Mesothelial cell of epicardium (in vitro differentiated cells): ENCODE measurements at places on chromosomes 1 and 21. TPM values are rescaled to one million over a fixed set of nuclear protein-coding genes. Genes with fewer than 3 reads are reported as not detected.

CDC7 gene
- 16.3 to 18.8 TPM (median 16.6 TPM) in 3 replicates for total RNA-seq

PWP2 gene
- 2.3 to 7.5 TPM (median 3.1 TPM) in 3 replicates for total RNA-seq

FAM43B gene
- total RNA-seq = 0.59 to 0.78 TPM (median 0.74 TPM) in 3 replicates

OR2L3 gene
- not detected in 3 replicates for total RNA-seq

FNDC5 gene
- 162 to 165 TPM (median 164 TPM) in 3 replicates for total RNA-seq

PLA2G4A gene
- 10.1 to 12.5 TPM (median 11.8 TPM) in 3 replicates for total RNA-seq

ZNF281 gene
- total RNA-seq = 24.7 to 26.5 TPM (median 25.3 TPM) in 3 replicates

CRYAA gene
- not detected in 3 replicates for total RNA-seq

CBS gene
- 30.2 to 32.1 TPM (median 31.4 TPM) in 3 replicates for total RNA-seq

OR2L8 gene
- total RNA-seq = not detected in 3 replicates

PALMD gene
- 0.32 to 0.58 TPM (median 0.49 TPM) in 3 replicates for total RNA-seq

INAVA gene
- total RNA-seq = 34.6 to 36.6 TPM (median 35.7 TPM) in 3 replicates

CLCA4 gene
- 0.07 TPM in 1 of 3 replicates, not detected in the others for total RNA-seq

PEAR1 gene
- total RNA-seq = 13.8 to 16.1 TPM (median 15.7 TPM) in 3 replicates

CYP2J2 gene
- total RNA-seq = 2.8 to 3.1 TPM (median 2.9 TPM) in 3 replicates
